ENCODE measurements at places on chromosomes 4 and X.

DNA sequence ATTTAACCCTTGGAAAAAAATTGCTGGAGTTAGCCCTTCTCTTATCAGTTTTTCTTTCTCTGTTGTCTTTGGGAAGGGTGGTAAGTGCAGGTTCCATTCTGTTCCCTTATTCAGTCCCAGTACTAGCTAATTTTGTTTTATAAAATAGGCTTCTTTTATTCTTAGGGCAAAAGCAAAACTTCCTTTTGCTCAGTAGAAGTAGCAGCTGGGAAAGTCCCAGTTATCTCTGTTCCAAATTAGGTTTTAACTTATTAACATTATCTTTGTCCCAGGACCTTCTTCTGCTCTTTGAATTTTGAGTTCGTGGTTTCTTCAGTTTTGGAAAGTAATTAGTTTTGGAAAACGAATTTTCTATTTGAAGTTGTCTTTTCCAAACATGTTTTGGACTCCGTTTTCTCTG, 61.1 kb downstream of the BANK1 start:
- no peak for DNase-seq

DNA sequence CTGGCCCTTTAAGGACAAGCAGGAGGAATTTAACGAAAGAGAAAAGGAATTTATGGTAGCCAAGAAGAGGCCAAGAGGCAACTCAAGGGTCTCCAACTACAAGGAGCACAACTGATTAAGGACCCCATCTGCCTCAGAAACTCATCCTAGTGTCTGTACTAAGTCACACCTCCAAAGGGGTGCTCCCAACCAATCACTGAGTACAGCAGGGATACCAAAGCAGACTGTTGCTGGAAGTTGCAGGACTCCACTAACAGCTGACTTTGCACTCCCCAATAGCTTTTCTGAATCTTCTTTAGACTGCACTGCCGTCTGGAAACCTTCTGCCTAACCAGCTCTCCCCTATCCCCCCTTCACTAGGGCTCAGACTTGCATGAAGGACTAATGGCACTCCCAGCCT, 50.6 kb downstream of the ATP11C start:
- DNase-seq, result no peak

DNA sequence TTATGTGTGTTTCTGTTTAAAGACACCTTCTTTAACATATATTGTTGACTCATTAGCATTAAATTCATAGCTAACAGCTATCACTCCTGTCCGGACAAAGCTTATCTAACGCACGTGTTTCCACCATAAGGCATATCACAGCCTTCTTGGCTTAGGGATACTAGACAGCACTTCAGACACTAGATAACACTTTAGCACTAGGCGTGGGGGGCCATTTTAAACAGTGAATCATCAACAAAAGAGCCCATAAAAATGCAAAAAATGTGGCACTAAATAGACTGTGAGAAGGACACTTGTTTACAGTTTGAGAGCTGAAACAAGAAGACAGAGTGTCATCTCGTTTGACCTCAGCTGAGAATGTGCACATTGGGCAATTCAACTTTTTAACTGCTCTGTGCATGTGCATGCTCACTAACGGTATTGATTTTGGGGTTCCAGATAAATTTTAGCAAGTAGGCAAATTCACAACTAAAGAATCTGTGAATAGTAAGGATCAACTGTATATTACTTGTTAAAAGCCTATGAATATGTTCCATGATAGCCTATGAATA, 58.9 kb upstream of the RAI2 start:
- no peak for DNase-seq

DNA sequence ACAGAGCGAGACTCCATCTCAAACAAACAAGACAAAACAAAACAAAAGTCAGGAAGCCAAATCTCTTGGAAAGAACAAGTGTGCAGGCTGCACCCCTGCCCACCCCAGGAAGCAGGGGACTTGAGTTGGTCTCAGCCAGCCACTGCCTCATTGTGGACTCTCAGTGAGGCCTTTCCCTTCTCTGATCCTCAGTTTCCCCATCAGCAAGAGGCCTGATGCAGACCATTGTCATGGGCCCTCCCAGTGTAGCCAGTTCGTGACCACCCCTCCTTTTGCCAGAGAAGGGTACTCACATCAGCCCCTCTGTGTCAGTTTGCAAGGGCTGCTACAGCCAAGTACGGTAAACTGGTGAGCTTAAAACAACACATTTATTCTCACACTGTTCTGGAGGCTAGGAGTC, 48.9 kb upstream of the MAMLD1 start:
- no peak for DNase-seq

DNA sequence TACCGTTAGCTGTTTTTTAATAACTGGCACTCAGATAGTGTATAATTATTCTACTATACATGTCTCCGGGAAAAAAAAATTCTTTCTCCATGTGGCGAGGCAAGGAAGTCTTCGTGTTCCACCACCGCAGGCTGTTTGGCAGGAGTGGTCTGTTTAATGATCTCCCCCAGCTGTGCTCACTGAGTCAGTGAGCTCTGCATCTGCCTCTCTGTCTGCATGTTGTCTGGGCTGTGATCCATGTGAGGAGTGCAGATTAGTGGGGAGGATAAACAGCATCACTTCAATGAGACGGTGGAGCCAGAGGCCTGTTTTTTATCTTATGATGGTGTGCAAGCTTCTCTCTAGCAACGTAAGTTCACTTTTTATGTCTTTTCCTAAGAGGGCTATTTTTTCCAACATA, 69.8 kb downstream of the RPS3A start:
- no peak for DNase-seq

DNA sequence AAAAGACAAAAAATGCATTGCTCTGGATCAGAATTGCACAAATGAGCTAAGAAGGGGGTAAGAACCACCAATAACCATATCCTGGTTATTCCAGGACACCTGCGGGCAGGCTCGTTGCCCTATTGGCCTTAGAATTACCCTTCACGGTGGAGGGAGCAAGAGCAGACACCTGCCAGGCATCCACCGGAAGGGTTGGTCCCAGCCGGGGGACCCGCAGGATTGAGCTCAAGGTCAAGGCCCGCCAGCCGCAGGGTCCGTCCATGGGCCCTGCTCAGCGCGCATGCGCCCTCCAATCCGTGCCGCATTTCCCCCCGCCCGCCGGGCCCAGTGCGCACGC, 575 bp downstream of the SLC25A6 start:
- no peak for DNase-seq

GRCh38 chrX:101203761-101204351, 15.7 kb upstream of the DRP2 start:
- no peak for DNase-seq

All from stimulated activated CD4-positive, alpha-beta T cell treated with anti-CD3 and anti-CD28 coated beads, Interleukin-4, amount 100 ng/mL, for 1 hour (primary cell).